ENCODE measurements at places on chromosomes 2 and 18. TPM values are rescaled to one million over a fixed set of nuclear protein-coding genes. Genes with fewer than 3 reads are reported as not detected.
A peak's percentile ranks its signal among the peaks of the same experiment; 100 is the strongest.

The CIB4 gene
- not detected for total RNA-seq

The ITGB6 gene
- 0.05 TPM for total RNA-seq

The SANBR gene
- 9.6 TPM for total RNA-seq

DNA sequence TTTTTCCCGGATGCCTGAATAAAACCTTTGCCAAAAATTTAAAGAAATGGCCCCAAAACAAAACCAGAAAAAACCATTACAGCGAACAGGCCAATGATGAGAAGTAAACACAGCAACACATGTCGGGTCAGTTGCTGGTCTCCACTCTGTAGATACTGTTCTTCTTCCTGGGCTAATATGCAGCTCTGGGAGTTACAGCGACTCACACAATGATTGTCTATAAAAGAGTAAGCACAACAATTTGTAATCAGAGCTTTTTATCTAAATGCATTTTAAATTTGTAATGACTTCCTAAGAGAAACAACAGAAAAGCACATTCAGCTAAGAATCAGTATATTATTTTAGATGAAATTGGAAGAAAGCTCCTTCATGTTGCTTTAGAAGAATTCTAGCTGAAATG is 40.3 kb downstream of the GPR155 start:
- no peak for DNase-seq

- no peak for DNase-seq
These were observed 8.4 kb downstream of the GBX2 start for GRCh38 chr2:236159778-236160170.

- no peak for DNase-seq
These were observed 129.5 kb downstream of the MSTN start for GRCh38 chr2:189933041-189933440.

- no peak for DNase-seq
These were observed 28.1 kb downstream of the PIK3C3 start for GRCh38 chr18:41982942-41983660.

DNA sequence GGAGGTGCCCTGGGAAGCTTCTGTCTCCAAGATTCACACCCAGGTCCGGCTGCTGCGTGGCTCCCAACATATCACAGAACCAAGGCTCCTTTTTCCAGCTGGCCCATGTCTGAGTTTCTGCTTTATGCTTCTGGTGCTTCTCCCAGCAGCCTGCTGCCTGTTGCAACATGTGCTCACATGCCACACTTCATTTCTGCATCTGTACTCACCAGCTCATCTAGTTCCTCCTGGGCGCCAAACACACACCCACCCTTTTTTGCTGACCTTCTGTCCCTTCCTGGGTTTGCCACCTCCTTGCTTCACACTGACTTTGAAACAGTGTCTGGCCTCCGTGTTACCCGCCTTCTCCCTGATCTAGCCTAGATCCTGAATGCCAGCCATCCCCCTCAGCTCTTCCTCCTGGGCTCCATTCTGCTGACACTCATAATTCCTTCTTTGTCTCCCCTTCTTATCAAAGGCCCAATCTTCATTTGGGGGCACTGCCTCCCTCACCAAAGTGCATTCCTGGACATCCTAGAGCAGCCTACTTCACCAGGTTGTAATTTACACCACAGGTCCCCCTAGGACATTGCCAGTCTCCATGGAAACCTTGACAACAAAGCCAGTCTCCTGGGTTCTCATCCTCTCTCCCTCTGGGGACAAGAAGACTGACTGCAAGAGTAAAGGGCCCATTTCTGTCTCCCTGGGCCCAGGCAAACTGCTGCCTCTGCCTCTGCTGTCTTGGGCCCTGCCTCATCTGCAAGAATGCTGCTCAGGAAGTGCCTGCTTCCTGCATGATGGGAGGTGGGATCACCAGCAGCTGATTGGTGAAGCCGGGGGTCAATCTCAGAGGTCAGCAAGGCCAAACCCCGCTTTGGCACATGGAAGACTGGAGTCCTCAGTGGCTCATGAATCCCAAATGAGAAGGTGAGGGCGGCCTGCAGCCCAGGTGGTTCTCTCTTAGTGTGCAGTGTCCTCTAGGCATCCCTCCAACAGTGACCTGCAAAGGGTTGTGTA is 13.9 kb upstream of the PROM2 start:
- no peak for DNase-seq

DNA sequence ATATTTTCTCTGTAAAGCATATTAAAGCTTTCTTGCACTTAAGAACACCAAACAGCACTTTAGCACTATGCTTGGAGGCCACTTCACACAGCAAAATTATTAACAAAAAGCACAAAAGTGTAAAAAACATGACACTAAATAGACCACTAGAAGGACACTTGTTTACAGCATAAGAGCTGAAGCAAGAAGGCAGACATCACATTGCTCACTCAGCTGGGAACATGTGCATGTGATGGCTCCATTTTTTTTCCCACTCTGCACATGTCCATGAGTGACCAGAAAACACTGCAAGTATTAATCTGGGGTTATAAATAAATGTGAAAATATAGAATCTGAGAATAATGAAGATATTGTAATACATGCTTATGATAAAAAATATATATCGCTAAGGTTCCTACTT is 103.1 kb upstream of the MAPRE2 start:
- DNase-seq, result no peak

GRCh38 chr2:82857967-82858366 is 1601.1 kb downstream of the SUCLG1 start:
- no peak for DNase-seq

DNA sequence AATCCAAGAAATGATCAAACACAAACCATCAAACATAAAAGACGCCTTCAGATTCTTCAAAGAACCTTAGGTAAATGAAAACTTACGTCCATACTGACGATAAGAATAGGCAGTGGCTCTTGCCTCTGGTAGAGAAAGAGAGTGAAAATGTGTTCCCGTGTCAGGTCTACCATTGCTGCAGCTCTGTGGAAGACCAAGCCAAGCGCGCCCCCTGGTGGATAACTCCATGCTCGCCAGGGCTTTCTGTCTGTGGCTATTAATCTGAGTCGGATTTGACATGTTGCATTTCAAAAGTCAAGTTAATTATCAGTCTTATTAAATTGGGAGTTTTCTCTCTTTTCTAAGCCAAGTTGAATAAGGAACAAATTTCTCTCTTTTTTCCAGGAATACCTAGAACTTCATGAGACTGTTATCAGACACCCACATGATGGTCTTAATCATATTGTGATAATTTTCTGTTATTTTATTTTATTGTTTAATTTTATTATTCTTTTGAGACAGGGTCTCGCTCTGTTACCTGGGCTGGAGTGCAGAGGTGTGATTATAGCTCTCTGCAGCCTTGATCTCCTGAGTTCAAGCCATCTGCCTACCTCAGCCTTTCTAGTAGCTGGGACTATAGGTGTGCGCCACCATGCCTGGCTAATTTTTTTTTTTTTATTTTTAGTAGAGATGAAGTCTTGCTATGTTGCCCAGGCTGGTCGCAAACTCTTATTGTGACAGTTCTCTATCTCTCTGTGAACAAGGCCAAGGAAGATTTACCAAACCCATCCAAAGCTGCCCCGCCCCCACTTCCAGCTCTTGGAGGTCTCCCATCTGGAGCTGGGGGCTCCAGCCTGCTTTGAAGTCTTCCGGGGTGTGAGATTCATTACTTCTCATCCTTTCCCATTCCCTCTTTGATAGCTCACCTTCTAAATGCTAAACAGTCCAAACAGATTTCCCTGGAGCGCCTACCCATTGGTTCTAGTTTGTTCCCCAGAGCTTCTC is 15.8 kb upstream of the ZAP70 start:
- peak; percentile 95 for DNase-seq

DNA sequence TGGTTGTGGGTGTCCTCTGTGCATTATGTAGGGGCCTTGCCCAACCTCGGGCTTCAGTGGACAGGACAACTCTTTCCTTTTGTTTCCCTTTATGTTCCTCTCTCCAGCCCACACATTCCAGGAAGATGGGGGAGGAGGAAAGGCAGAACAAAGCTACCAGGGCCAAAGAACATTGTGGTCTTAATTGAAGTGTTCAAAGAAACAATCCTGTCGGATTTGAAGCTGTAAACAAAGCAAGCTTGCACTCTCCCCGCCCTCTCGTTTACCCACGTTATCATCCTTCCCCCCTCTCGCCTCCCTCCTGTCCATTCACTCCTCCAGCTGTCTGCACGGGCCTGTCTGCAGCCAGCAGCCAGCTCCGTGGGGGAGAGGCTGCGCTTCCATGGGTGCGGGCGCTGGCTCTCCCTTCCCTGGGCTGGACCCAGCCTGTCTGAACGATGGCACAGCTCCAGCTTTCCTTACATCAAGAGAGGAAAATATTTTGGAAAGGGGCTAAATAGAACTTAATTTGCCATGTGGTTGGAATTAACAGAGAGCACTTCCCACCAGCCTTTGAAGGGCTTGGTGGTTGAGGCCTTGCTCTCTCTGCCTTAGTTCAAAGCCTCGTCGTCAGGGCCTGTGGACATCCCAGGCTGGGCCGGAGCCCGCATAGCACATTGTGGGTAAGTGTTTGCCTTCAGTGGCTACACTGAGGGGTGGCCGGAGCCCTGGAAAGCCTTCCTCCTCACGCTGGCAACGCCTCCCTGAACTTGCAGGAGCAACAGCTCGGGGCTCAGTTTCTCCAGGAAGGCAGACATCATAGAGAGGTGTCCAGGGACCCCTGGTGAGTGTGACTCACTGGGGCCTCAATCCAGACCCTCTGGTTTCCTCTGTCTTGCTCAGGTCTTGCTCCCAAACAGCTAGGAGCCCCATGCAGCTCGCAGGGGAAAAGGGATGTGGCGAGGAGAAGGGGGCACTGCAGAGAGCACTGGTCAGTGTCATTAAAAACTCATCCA is 60.6 kb upstream of the HS6ST1 start:
- DNase-seq, result peak; percentile 75

- no peak for DNase-seq
These were observed 9.2 kb downstream of the LGALSL start for GRCh38 chr2:64462940-64463700.

DNA sequence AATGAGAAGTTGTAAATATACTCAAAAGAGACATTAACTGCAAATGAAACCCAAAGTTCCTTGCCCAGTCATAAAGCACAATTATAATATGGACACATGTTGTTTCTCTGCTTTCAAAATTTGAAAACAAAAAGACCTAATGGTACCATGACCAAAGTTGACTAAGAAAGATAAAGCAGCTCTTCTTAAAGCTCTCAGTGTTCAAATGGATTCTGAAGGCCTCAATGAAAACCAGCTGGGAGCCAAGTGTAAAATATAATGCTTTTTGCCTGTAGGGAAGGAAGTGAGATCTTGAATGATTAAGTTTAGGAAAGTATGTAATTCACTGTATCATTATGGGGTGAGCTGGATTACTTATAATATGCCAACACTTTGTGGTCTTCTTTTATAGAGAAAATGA is 178.6 kb downstream of the SATB2 start:
- no peak for DNase-seq

- DNase-seq, result no peak
These were observed 106.8 kb downstream of the ASAP2 start for GRCh38 chr2:9313443-9313842.

DNA sequence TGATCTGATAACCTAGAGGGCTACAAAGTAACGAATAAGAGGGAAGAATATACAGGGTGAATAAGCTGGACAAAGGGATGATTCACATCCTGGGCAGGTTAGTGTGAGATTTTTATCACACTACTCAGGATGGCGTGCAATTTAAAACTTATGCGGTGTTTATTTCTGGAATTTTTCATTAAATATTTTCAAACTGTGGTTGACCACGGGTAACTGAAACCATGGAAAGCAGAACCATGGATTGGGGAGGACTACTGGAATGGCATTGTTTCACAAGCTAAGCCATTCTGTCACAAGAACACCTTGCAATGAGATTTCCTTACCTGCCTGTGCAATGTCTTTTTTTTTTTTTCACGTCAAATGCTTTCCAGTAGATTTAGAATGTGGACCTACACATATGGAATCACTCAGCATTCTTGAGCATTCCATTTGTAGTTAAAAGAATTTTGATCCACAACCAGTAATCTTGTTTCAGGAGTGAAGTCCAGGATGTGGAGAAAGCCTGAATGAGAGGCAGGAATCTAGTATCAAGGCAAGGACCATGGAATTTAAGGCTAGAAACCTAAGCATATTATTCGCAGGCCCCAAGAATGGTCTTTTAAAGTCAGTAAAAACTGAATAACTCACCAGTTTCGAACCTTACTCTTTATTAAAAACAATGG is 8.0 kb upstream of the CDK15 start:
- no peak for DNase-seq

DNA sequence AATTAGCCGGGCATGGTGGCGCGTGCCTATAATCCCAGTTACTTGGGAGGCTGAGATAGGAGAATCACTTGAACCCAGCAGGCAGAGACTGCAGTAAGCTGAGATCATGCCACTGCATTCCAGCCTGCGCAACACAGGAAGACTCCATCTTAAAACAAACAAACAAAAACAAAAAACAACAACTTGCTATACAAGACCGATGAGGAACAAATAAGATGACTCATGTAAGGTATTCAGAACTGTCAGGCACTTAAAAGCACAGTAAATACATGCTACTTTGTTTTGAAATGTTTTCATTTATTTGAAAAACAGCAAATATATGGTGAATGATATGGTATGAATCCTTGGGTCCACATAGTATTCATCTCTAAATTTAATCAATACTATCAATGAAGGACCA is 66.7 kb downstream of the TRIP12 start:
- DNase-seq, result no peak
